ENCODE measurements at places on chromosomes 7 and 10. TPM values are rescaled to one million over a fixed set of nuclear protein-coding genes. Genes with fewer than 3 reads are reported as not detected.

DNMBP gene
- total RNA-seq: 27.9 TPM

DDC gene
- 1.9 TPM for total RNA-seq

DNA sequence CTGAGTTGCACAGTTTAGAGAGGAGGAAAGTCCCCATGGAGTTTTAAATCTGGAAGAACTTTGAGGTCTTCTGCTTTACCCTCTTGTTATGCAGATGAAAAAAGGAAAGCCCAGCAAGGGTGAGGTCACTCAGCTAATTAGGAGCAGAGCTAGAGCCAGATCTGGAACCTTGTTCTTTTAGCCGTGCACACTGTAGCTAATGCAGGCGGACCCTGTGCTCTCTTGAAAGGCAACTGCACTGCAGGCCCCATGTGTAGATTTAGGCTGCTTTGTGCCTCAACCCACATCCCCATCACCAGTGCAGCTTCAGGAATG, 63.4 kb downstream of the SYPL1 start:
- DNase-seq: no peak

- no peak for DNase-seq
These were observed 3.8 kb downstream of the PDE1C start for GRCh38 chr7:32066441-32066840.

DNA sequence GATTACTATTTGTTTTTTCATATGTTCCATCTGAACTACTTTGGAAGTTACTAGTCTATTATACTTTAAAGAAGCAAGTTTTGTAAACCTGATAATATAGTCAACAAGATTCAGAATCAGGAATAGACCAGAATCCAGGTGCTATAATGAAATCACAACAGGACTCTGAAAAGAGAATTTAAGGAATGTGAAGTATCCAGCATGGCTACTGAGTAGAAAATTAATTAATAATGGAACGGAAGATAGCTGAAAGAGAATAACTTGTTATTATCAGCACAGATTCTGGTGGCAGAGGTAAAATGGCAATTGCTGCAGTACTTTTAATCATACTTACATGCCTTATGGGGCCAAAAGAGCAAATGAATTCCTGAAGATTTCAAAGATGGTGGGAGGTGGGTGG, 43.1 kb upstream of the CHCHD3 start:
- DNase-seq: no peak
